ENCODE measurements at places on chromosomes 11 and 22.

DNA sequence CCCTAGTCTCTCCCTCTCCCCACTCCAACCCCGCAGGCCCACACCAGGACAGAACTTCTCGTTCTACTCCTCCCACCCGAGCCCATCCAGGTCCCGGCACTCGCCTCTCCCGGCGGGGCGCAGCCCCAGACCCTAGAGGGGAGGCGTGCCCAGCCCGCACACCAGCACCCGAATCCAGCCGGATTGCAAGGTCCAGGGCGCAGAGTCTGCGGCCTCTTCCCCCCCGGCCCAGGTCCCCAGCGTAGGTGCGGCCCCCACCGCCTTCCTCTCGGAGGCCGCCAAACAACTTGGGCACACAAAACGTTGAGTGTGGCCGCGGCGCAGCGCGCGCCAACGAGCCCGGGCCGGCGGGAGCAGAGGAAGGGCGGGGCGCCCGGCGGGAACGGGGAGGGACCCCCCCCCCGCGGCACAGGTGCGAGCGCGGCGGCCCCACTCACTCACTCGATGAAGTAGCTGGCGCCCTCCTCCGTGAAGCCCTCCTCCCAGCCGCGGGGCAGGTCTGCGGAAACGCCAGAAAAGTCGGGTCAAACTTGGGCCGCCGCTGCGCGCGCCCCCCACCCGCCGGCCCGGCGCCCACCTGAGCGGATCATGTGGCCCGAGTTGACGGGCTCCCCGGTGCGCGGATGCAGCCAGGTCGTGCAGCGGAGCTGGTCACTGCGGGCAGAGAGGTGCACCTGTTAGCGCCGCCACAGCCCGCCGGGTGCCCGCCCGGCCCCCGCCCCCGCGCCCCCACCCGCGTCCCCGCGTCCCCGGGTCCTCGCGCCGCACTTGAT is 480 bp downstream of the PLEKHA7 start:
- no peak for DNase-seq

DNA sequence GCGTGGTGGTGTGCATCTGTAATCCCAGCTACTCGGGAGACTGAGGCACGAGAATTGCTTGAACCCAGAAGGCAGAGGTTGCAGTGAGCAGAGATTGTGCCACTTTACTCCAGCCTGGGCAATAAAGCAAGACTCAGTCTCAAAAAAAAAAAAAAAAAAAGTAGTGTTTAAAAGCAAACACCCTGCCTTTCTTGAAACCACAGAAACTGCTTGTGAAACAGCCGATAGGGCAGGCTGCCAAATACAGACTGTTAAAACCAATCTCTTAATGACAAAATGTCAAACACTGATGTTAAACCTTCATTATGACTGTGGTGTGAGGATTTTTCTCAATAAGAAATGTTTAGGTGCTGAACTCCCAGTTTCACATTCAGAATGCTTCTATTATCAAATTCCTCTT is 27.3 kb downstream of the MARK2 start:
- DNase-seq: no peak

GRCh38 chr11:2779981-2780849 is 80.4 kb upstream of the KCNQ1OT1 start:
- DNase-seq: no peak

DNA sequence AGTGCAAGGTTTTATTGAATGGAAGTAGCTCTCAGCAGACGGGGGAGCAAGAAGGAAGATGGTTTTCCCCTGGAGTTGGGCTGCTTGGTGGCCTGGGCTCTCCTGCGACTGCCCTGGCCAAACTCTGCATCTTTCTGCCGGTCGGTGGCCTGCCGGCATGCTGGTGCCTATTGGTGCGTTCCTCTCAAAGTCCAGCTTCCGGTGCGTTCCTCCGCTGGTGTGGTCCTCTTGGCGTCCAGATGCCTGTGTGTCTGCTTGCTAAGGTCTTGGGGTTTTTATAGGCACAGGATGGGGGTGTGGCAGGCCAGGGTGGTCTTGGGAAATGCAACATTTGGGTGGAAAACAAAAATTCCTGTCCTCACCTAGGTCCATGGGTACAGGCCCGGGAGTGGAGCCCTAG is 567.4 kb upstream of the CNTN5 start:
- no peak for DNase-seq

- DNase-seq: no peak
Observed at GRCh38 chr22:37991731-37992442, 7.5 kb upstream of the SOX10 start.

DNA sequence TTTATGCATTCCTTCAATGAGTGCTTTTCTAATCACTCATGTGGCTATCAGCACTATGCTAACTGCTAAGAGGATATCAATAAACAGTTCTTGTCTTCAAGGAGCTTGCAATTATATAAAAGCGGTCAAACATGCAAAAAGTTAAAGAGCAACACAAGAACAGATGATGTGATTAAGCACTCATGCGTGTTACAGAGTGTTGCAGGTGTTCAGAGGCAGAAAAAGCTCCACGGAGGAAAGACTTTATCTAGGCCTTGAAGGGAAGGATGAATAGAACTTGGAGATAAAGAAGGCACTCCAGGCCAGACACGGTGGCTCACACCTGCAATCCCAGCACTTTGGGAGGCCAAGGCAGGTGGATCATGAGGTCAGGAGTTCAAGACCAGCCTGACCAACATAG is 13.6 kb downstream of the CD3E start:
- DNase-seq: no peak

- DNase-seq: peak; percentile 53
Observed at GRCh38 chr11:60978546-60979380, 7.3 kb downstream of the CD6 start.

GRCh38 chr11:79182794-79183193 is 258.0 kb downstream of the TENM4 start:
- no peak for DNase-seq

- DNase-seq: no peak
Observed at GRCh38 chr11:37411289-37411688, 813.3 kb upstream of the RAG2 start.

DNA sequence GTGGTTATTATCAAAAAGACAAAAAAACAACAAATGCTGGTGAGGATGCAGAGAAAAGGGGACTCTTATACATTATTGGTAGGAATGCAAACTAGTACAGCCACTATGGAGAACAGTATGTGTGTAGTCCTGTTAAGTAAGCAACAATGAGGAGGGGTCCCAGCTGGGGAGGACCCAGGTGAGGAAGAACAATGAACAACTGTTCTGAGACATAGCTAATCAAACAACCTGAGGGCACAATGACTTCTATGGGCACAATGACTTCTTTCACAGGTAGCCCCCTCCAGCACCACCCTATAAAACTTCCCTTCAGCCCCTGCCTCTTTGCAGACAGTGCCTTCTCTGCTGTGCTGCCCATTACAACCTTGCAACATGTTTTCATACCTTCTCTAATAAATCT is 5.6 kb downstream of the JAML start:
- DNase-seq: no peak

DNA sequence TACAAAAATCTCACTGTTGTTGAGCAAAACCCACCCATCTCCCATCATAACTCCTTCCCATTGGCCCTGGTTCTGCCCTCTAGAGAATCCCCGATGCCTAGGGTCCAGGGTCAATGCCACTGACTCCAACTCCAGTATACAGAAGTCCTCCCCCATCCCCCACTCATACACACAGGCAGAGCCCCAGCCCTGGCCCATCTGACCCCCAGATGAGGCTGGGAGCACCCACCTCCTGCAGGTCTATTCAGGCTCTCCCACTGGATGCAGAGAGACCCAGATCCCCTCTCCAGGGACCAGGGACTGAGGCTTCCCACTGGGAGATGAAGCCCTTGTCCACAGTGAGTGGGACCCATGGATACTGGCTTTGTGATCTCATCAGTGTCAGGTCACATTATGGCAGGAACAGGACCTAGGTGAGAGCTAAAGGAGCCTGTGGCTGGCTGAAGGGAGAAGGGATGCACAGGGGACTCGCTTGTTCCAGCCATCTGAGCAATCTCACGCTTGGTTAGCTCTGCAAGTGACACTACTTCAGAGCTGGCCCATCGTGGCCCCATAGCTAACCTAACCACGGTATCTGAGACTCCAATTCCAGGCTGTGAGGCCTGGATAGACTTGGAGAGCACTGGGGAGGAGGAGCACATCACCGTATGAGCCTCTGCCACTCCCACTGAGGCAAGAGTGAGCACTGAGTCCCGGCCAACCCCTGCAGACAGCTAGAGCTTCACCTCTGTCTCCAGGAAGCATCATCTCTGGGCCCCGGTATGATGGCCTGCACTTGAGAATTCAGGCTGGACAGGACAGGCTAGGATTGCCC is 35.7 kb downstream of the TRIM29 start:
- no peak for DNase-seq

GRCh38 chr11:47108214-47108613 is 68.5 kb downstream of the ARFGAP2 start:
- DNase-seq: peak; percentile 33

DNA sequence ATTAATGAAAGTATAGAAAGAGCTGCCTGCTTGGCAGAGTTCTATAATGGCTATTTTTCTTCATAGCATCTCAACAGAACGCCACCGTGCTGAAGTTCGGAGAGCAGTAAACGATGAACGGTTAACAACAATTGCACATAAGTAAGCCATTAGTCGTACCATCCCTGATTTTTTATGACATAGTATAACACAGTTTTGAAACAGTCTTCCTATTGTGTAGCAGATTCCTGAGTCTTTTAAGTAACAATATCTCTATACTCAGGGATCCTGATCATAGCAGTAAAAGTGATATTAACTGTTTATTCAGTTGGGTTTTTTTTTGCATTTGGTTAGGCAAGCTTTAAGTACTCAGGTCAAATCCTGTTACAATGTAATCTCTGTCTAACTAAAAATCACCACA is 8.4 kb downstream of the EMSY start:
- DNase-seq: no peak

DNA sequence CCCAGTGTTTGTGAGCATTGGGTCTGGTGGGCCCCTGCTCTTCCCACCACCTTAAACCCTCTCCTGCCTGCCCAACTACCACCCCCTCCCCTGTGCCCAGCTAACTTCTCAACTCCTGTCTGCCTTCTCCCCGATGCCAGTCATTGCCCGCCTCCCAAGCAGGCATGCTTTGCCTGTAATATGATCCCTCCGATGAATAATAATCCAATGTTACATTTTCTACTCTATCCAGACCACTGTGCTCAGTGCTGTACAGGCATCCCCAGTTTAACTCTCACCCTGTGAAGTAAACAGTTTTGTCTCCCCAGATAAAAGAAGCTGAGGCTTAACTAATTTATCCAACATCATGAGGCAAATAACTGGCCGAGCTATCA is 35.5 kb upstream of the OLFML1 start:
- DNase-seq: no peak

GRCh38 chr11:122345586-122345985 is 229.6 kb upstream of the BLID start:
- no peak for DNase-seq

DNA sequence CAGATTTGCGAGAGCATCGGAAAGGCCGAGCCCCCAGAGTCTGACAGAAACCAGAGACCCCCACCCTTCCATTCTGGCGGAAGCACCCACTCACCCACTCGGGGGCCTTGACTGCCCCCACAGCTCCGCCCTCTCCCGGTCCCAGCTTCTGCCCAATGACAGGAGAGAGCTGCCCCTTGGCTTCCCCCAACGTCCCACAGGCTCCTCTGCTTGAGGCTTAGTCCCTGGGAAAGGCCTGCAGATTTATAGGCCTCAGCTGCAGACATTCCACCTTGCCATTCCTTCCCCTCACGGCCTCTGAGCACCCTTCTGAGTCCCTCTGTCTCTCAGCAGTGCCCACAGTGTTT is 125.0 kb upstream of the NCAM1 start:
- no peak for DNase-seq

GRCh38 chr11:116701876-116702275 is 70.9 kb downstream of the BUD13 start:
- no peak for DNase-seq

DNA sequence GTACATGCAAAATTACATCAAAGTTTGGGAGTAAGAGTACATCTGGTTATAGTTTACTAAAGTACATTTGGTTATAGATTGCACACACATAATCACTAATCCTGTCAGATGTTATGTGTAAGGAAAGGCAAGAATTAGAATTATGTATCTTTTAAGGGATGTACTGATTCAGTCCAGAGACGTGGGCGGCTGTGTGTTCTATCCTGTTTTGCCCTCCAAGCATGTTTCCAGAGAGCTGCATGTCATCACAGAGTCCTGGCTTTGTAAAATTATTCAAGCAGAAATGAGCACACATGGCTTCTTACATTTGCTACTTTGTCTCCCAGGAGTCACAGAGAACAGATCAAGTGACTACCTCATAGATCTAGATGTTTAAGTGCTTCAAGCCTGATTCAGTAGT is 33.2 kb upstream of the CEP126 start:
- no peak for DNase-seq

DNA sequence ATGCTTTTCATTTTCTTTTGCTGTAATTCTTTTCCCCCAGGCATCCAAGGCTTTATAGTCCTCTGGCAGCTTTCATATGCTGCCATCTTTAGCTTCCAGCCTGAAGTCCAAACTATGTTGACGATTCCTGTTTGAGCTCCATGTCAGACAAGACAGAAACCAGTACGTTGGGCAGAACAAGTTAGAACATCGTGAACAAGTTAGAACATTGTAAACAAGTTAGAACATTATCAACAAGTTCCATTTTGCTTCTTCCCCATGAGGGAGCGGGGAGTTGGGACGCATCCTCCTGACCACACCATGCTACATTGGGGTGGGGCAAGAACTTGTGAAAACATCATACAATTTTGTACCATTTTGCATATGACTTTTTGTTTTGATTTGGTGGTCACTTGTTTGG is 23.9 kb downstream of the GLB1L2 start:
- DNase-seq: no peak

- DNase-seq: peak; percentile 82
Observed at GRCh38 chr11:75214411-75214821, 26.2 kb upstream of the TPBGL start.

DNA sequence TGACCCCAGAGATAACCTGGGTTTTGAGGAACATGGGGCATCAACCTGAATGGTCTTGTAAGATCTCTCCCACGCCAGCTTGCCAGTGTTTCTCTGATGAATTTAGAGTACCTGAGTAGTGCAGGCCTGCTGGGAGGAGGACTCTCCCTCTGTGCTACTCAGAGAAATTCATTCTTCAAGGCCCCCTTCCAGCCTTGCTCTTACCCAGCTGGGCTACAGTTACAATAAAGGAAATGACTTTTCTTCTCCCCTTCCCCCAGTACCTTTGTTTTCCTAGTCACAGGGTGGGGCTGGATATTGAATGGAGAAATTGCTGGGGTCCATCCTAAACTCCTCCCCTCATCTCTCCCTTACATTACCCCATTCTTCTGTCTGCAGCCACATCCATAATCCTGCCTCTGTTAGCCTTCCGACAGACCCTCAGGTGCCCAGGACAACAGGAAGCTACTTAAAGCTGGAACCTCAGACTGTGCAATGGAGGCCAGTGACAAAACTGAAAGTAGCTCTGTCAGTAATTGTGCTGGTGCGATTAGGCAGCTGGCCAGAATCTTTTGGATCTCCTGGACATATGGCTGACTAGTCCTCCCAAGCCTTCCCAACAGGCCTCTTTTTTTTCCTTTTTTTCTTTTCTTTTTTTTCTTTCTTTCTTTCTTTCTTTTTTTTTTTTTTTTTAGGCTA is 17.4 kb downstream of the LIMK2 start:
- DNase-seq: peak; percentile 62

GRCh38 chr11:36273110-36273509 is 16.1 kb downstream of the COMMD9 start:
- DNase-seq: peak; percentile 58

GRCh38 chr11:62851807-62852522 is 12.6 kb upstream of the WDR74 start:
- DNase-seq: no peak

GRCh38 chr22:49853981-49854831 is 562 bp downstream of the ZBED4 start:
- DNase-seq: peak; percentile 24
